ENCODE measurements at places on chromosomes 13 and 19.

- DNase-seq: no peak
Observed at GRCh38 chr13:33144358-33144784, 128.1 kb downstream of the KL start.

DNA sequence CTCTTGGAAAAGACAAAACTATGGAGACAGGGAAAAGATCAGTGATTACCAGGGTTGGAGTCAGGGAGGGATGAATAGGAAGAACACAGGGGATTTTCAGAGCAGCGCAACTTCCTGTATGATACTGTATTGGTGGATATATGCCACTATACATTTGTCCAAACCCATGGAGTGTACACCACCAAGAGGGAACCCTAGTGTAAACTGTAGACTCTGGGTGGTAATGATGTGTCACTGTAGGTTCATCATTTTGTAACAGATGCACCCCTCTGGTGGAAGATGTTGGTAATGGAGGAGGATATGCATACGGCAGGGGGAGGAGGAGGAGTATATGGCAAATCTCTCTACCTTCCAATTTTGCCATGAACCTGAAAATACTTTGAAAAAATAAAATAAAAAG lies 68.1 kb downstream of the UFM1 start:
- no peak for DNase-seq

DNA sequence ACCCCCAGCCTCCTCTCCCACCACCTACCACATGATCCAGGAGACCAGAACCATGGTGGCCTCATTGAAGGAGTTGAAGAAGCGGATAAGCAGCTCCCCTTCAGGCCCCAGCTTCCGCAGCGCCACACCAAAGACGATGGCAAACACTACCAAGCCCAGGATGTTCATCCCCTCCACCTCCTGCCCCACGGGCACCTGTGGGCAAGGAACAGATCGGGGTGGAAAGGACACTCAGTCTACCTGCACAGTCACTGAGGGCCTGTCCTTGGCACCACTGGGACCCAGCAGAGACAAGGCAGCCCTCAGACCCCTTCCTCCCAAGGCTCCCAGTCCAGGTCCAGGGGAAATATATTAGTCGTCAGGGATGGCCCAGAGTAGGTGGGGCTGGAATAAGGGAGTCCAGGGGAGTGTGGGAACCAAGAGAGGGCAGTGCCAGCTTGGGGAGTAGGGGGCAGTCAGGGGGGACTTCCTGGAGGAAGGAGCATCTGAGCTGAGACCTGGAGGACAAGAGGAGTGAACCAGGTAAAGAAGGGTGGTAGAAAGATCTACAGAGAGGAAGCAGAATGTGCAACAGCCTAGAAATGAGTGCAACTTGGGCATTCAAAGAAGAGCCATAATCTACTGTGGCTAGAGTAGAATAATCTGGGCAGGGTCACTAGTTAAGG lies 5.9 kb downstream of the SLC1A5 start:
- DNase-seq: no peak

DNA sequence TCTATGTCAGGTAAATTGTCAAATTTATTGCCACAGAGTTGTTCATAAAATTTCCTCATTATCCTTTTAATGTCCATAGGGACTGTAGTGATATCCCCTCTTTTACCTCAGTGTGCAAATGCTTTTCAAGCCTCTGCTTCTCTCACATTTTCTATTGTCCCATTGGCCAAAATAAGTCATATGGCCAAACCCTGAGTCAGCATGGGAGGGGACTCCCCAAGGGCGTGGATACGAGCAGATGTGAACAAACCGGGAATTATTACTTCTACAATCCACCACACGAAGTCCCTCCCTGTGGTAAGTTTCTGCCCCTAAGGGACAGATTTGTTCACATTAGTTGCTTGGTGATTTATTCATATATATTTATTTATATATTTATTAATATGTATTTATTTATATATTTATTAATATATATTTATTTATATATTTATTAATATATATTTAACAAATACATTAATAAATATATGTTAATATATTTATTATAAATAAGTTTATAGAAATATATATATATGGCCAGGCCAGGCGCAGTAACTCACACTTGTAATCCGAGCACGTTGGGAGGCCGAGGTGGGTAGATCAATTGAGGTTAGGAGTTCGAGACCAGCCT lies 20.1 kb upstream of the CAMSAP3 start:
- no peak for DNase-seq

GRCh38 chr19:48780631-48781391 lies 25.5 kb downstream of the FGF21 start:
- DNase-seq: no peak

GRCh38 chr19:29457413-29457812 lies 68.4 kb upstream of the VSTM2B start:
- DNase-seq: no peak

GRCh38 chr13:58883405-58883804 lies 1251.9 kb downstream of the PCDH17 start:
- no peak for DNase-seq

DNA sequence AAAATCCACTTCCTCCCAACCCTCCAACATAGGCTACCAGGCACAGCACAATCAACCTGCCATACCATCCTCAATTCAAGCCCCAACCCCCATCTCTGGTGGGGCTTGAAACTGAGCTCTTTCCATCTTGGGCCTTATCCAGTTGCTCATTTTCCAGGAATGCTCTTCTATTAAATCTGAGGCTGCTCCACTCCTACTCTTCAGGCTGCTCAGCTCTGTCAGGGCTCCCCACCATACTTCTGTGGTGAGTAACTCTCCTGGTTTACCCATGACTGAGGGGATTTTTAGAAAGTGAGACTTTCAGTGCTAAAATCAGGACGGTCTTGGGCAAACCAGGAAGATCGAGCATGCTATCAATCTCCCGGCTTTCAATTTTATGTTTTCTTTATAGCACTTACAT lies 512.8 kb downstream of the LMO7 start:
- no peak for DNase-seq

- no peak for DNase-seq
Observed at GRCh38 chr13:74090869-74091605, 43.2 kb downstream of the KLF12 start.

GRCh38 chr13:95260031-95260525 lies 41.2 kb downstream of the ABCC4 start:
- DNase-seq: no peak

DNA sequence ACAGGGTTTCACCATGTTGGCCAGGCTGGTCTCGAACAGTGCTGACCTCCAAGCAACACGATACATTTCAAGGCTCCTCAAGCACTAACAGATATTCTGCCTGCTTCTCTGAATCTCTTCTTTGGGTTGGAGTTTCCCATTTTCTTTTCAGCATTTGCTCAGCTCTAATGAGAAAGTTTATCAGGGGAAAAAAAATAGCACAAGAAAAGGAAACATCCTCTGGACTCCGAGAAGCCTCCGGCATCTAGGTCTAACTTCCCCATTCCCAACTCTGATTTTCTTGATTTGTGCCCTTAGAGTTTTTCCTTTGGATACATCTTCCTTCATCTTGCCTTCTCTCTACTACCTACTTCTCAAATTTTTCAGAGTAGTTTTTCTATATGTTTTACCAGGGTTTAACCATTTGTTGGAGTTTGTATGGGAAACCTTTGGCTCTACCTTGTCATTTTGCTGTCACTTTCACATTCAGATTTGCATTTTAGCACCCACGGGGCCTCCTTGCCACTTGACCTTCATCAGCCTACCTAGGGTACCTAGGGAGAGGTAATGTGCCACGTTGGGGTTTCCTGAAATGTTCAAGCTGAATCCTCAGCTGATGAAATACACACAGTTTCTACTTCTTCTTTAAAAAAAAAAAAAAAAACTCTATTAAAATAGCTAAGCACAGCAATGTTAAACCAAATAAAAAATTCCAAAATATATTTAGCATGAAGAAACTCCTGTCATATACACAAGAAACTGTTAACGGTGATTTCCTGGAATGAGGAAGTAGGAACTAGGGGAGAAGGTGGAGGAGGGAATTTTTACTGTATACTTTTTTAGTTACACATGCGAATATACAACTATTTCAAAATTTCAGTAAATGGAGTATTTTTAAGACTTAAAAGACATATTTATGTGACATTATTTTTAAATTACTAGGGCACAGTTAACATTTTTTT lies 5.1 kb upstream of the USP12 start:
- no peak for DNase-seq

DNA sequence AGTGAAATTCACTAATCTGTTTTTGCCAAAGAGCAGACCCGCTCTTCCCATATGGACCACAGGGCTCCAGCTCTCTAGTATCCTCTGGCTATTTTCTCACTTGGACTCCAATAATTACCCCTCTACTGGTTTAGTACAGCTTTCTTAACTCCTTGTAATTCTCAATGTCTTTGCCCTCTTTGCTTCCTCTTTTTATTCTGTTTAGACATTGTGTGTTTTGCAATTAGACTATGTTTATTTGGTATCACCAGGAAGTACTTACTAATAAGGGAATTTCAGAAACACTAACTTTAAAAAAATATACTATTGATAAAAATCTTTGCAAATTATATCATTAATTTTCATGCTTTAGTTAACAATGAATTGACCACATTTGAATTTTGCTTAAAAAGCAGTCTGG lies 111.6 kb upstream of the OBI1 start:
- no peak for DNase-seq

DNA sequence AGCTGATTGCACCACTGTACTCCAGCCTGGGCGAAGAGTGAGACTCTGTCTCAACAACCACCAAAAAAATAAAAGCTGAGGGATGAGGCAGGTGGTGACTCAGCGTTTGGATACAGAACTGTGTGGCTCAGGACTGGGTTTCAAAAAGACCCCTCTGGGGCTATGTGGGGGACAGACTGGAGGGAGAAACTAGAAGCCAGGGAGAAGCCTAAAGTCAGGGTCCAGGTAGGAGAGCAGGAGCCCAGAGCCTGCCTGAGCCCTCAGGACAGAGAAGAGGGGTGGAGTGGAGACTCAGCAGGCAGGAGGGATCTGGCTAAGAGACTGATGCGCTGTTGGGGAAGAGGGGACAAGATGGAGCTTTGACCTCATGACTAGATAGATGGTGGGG lies 1.8 kb upstream of the CD37 start:
- no peak for DNase-seq

DNA sequence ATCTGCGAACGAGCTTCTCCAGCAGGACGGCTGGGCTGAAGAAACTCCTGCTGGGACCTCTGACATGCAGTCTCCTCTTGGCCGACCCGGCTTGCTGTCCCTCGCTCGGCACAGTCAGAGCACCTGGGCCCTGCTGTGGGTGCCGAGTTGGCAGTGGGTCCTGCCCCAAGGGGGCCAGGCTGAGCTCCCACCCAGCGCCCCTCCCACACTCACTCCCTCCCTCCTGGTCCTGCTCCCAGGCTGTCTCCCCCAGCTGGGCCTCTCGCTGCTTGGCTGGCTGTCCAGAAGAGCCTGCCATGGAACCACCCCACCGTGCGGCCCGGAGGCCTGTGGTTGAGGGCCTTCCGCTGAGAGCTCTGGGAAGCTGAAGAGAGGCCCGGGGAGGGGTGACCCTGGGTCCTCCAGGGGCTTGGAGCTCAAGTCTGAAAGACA lies 6.0 kb downstream of the AKT2 start:
- DNase-seq: no peak

DNA sequence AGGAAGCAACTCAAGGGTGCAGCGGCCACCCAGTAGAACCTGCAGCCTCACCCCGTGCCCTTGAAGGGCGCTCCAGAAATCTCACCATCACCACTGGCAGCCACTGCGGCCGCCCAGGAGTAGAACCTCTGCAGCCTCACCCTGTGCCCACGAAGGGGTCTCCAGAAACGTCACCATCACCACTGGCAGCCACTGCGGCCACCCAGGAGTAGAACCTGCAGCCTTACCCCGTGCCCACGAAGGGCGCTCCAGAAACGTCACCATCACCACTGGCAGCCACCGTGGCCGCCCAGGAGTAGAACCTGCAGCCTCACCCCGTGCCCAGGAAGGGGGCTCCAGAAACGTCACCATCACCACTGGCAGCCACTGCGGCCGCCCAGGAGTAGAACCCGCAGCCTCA lies 336.0 kb downstream of the TEX29 start:
- no peak for DNase-seq

DNA sequence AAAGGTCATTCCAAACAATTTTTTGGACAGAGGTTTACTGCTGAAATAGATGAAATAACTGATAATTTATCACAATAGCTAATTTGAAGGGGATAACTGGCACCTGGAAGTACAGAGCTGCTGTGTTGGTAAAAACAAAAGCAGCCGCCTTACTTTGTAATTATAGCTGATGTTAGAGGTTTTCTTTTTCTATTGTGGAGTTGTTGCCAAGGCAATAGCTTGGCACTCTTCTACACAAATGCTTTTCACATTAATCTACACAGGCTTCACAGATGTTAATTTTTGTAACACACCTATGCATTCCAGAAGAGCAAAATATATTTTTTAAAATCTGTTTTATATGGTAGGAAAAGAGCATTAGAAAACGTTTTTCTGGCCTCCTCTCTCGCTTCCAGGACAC lies 56.9 kb downstream of the LACC1 start:
- DNase-seq: no peak

- no peak for DNase-seq
Observed at GRCh38 chr13:63671296-63671695, 2255.6 kb upstream of the PCDH20 start.

- no peak for DNase-seq
Observed at GRCh38 chr13:103062079-103062478, 4.1 kb downstream of the SLC10A2 start.

GRCh38 chr13:79297128-79297527 lies 108.9 kb downstream of the RBM26 start:
- no peak for DNase-seq

GRCh38 chr19:16456652-16457194 lies 15.0 kb downstream of the EPS15L1 start:
- no peak for DNase-seq

- no peak for DNase-seq
Observed at GRCh38 chr13:23845105-23845725, 44.0 kb downstream of the MIPEP start.

DNA sequence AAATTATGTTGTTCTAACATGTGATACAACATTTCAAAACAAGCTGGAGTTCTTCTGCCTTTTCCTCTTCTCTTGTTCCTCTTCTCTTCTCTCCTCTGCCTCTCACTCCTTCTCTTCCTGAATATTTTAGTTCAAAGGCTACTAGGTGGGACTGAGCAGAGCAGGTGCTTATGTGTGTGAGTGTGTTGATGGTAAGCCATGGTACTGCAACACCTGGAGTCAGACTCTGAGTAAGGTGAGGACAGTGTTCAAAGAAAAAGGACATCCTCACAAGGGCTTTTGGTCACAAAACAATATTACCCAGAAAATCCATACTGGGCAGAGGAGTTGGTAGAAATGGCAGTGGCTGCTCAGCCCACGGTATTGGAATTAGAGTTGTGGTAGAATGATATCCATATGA lies 1188.7 kb downstream of the SLITRK1 start:
- DNase-seq: no peak

DNA sequence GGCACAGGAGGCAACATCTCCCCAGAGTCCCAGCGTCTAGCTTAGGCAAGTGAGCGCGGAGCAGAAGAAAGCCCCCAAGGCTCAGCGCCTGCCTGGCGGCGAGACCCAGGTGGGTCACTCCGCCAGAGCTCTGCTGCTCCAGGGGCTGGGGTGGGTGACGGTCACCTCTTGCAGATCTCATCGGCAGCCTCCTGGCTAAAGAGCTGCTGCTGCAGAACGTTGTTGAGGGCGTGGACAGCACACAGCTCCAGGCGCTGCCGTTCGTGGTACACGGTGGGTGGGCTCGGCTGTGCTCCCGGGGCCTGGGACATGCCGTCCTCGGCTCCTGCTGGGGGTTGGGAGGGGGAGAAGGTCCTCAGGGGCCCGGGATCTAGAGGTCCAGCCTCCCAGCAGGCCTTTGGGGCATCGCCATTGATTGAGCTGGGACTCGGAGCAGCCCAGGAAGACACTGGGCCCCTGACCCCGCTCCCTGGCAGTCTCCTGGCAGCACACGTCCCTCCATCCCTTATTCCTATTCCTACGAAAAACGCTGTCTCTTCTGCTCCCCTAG lies 795 bp downstream of the JOSD2 start:
- no peak for DNase-seq

GRCh38 chr13:113918580-113918979 lies 54.7 kb upstream of the GAS6 start:
- no peak for DNase-seq
